ENCODE measurements at places on chromosomes 7 and 10.

DNA sequence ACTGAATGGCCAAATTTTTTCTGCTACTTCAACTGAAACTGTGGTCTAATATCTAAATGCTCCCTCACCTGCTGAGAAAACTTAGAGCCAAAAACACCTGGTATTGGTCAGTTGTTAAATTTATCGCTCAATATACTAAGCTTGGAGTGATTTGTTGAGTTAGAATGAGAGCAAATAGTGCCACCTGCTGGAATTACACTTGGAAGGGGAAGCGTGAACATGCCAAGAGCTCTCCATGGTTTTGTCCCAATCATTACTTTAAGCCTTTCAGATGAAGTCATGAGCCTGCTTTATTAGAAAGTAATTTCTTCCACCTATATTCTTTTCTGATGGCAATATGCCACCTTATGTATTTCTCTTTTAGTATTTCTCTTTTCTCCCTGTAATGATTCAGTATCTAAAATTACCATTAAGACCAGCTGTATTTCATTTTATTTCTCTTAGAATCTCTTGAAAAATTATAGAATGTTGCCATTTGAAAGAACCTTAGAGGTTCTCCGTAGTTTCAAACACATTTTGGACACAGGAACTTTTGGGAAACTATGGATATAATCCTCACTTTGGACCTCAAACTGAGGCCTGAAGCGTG is 447.8 kb upstream of the C7orf33 start:
- DNase-seq: no peak

DNA sequence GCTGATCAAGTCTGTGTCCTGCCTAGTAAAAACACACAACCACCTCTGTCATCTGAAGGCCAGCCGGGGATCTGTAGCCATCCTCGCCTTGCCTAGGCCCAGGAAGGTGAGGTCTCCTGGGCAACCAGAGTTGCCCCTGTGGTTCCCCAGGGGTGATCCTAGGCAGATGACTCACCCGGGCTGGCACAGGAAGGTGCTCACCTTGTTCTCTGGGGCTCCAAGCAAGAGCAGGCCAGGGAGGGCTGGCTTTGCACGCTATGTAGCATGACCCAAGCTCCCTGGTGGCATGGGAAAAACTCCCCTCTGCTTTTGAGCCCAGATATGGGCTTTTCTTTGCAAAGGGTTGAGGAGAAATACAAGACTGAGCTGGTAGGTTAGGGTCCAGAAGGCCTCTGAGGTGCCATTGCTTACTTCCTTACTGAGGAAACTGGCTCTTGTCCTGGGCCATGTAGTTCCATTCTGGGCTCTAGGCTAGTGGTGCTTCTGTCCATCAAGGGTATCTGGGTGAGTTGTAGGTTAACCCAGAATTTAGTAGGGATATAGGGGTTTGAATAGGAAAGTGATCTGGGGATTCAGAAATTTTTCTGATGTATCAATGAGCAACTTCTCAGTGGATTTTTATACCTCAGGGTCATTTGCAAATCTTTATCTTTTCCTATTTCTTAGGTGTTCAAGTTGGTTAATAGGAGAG is 112.0 kb downstream of the NT5C2 start:
- DNase-seq: no peak

DNA sequence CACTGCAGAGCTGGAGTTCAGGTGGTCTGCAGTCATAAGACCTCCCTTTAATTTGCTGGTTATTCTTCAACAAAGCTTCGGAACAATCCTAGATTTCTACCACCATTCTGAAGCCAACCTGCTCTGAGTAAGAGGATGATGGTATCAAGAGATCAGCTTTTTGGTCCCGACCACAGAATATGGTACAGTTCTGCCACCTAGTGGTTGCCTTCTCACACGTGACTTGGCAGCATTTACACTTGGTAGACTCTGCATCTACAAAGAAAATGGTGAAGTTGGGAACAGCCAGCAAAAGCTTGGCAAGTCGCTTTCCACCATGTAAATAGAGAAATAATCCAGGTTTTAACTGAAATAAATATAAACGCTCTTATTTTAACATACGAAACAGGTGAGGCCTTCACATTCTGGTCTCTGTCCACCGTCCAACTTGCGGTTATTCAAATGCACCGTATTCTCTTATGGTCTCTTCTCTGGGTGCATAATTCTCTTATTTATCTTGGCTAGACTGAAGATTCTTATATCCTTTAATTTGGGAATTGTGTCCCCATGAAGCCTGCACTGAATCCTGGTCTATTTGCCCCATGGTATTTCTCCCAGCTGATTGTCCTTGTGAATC is 173.9 kb upstream of the GRM3 start:
- no peak for DNase-seq

DNA sequence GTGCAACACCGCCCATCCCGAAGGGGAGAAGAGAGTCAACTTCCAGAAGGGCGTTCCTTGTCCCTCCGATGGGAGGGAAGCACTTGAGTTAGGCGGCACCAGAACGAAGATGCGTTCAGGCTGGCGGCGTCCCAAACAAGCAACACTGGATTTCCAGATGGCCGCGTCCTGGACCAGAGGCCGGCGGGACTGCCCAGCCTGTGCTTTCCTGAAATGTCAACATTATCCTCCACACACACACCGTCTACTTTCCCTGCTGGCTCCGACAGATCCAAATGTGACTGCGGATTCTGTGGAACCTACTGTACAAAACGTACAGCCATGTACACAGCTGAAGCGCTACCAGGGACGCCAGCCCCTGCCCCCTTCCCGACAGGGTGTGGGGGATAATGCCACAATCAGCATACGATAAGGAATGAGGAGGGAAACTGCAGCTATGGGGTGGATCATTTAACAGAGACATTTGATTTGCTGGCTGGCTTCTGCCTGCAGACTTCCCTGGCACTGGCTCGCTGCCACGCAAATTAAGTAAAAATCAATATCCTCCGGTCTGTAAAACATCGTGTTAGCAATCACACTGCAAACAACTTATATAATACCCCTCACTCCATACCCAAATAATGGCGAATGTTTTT is 82.1 kb downstream of the ZRANB1 start:
- no peak for DNase-seq

- DNase-seq: no peak
These were observed 68.3 kb downstream of the GATA3 start for GRCh38 chr10:8122611-8123369.

DNA sequence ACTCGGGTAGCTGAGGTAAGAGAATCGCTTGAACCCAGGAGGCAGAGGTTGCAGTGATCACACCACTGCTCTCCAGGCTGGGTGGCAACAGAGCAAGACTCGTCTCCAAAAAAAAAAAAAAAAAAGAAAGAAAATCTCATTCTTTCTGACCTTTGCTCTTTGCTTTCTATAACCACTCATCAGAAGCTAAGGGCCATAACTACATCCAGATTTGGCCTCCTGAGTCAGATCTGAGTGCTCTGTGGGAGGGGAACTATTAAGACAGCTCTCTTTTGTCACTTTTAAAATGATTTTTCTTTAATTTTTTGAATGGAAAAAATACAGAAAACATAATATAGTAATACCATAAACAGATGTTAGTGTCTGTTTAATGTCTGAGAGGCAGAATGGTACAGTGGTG is 210.1 kb downstream of the KIAA1217 start:
- DNase-seq: no peak

- DNase-seq: peak; percentile 15
These were observed 39.8 kb downstream of the CAMK2B start for GRCh38 chr7:44285561-44285960.

DNA sequence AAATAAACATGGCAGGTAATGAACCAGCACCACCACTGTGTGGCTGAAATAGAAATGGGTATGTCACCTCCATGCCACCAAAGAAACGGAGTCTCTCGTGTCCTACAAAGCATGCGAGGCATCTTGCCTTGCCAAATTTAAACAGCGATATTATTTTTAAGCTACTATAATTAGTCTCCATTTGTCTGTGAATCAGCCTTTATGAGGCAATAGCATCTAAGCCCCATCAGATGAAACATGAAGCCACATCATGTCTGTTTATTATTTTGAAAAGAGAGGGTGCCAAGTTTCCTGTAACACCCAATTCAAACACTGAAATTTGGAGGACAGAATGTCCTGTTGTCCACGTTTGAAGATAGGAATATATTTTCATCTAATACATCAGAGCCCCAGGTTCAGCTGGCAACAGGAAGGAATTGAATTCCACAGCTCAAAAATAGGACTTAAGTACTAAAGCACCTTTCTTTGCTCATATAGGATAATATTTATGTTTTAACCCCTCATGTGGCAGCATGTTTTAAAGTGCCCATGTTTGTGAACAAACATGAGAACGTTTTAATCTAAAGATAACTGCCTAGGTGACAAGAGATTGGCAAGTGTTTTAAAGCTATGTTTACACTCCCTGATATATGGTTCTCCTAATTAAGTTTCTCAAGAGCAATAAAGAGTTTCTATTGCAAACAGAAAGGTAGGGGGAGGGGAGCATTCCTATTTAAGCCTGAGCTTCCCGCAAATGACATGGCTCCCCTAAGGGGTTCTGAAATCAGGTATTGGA is 86.8 kb downstream of the SORBS1 start:
- DNase-seq: no peak

DNA sequence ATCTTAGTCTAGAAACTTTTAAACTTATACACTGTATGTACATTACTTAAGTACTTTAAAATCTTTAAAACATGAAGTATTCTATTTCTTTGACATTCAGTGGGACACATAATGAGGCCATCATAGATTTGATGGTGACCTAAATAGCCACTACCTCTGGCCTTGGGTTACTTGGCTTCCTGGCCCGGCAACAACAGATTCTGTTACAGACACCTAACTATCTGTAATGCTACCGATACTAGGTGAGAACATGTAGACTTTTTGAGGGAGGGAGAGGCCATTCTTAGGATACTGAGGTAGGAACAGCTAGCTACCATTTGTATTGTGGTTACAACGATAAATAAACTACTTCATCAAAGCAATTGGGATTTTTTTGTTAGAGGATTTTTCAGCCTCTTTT is 154.7 kb upstream of the KAT6B start:
- DNase-seq: no peak

- DNase-seq: no peak
These were observed 612.4 kb downstream of the ANKRD7 start for GRCh38 chr7:118836933-118837332.

- no peak for DNase-seq
These were observed 295.4 kb upstream of the KAT6B start for GRCh38 chr10:74530981-74531380.

- peak; percentile 65 for DNase-seq
These were observed 56.6 kb downstream of the VOPP1 start for GRCh38 chr7:55515569-55516279.

GRCh38 chr10:120456626-120457430 is at the start of gene PLPP4:
Gene PLPP4, plus strand, starts transcription at chr10:120457227. Its CDS starts 79 bp downstream, at chr10:120457306.
- DNase-seq: no peak

DNA sequence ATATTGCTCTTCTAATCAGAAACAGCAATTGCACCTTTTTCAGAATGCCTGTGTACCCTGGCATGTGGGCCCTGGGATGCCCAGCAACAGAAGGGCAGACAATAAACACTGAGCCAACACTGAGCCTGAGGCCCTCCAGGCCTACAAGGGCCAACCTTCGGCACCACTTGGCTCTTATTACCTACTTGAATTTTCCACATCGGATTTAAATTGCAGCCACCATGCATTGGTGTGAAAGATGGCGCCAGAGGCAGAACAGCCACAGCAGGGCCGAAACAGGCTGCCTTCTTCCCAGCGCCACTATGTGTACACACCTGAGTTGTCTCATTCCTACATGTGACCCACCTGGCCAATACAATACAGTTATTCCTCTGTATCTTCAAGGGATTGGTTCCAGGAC is 51.4 kb upstream of the EZH2 start:
- DNase-seq: no peak

DNA sequence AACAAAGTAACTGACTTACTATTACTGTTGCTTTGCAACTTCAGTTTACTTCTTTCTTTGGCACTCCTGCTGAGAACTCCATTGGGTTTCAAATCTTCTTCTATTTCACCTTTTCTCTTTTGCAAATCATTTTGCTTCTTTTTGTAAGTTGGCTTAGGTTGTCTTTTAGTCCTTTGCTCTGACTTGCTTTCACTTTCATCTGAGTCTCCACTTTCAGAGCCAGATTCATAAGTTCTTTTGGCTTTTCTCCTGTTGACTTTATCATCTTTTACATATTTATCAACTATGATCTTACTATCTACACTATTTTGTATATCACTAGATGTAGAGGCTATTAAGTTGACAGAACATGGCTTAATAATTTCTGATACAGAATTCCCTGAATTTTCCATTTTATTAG is 73.4 kb downstream of the NRBF2 start:
- no peak for DNase-seq

DNA sequence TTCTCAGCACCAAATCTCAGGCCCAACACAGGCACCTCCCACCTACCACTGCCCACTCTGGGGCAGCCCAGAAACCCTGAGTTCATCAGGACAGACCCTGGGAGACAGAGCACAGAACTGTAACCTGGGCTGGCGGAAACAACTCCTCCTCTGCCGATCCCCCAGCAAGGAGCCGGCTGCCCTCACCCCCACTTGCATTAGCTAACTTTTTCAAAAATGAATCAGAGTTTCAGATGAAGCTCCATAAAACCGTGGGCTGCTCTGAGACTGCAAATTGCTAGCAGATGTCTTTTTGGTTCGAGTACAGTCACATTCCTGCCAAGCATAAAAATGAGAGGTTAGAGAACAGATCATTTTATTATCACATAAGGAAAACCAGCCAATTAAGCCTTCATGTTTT is 93.4 kb upstream of the PARD3 start:
- no peak for DNase-seq
